ENCODE measurements at places on chromosomes 2 and 18.

- peak; percentile 51 for DNase-seq
Measured at GRCh38 chr2:125312342-125312741, 1287.3 kb downstream of the CNTNAP5 start.

GRCh38 chr2:112836695-112837117 is at the start of gene IL1B:
TSS of gene IL1B (minus strand) at chr2:112836779. CDS start at chr2:112836229, 550 bp downstream.
- DNase-seq: no peak

DNA sequence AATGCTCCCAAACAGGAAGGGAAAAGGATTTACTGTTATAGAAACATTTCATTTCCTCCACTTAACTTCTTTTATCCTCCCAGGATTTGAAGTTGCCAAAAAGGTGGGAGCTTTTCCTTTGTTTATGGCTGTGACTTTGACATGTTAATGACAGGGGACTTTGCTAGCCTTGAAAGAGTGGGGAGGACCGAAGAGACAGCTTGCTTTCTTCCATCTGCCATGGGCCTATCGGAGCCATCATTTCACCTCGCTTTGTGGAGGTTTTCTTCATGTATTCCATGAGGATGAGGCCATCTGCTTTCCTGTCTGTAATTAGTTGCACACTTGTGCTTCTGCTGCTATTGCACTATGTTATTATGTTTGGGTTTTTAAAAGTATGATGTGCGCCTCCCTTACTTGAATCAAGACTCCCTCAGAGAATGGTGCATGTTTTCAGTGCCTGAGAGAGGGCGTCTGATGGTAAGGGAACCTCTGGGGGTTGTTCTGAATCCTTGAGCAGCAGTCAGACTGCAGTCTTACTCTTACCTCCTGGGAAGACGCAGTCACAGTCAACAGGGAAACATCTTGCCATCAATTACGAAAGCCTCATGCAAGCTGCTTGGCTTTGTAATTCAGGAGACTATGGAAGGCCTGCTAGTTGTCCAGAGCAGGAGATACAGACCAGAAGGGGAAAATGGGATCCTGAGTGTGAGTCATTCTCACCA is 173.3 kb upstream of the MGAT5 start:
- no peak for DNase-seq

DNA sequence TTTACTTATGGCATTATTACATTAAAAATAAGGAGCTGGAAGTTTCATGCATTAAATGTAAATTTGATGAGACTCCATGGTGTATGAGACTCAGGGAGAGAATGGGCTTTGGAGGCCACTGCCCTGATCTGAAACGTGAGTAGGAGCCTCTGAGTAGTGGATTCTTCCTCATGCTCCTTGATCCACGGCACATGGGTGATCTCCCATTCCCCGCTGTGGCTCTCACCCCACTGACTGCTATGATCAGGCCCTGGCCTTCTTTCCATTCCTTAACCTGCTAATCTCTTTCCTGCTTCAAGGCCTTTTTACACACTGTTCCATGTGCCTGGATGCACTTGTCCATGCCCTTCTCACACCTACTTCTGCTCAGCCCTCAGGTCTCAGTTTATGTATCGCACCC is 68.4 kb downstream of the SMAD7 start:
- peak; percentile 30 for DNase-seq

DNA sequence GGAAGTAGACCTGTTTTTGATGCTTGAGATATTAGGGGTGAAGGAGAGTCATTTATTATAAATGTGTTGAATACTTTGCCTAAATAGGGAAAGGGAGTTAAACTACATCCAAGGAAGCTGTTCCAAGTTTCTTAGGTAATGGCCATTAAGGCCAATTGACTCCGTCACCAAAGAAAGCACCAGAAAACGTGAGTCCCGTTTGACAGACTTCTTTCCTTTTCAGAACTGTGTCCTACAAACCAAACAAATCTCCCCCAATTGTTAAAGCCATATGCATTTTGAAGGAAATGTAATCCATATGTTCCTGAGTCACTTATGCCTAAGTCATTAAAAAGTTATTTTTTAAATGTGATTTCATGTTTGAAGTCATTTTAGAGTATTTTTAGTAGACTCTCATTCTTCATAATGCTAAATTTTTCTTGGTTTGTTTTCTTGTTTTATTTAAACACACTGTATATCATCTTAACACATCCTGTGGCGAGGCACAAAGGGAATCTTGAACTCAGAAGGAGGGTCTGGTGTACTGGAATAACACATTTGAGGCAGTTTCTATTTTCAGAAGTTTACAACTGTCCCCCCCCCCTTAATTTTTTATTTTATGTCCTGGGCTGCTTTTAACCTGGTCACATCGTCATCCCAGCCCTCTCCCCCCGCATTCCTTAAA is 133.7 kb downstream of the RHBDD1 start:
- DNase-seq: no peak

DNA sequence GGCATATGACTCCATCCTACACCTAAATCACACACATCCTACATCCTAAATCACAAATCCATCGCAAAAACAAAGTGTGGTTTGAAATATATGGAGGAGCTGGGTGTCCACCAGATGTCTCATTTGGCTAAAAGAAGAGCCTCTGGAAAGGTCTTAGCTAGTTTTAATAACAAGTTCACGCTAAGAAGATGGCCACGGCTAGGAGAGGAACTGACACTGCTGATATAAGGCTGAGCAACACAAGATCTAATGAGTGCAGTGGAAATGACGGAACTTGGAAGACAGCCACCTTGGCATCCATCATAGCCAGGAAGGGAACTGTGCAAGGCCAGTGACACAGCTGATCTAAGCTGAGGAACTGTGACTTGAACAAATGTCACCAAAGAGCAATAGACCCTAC is 60.0 kb upstream of the AGAP1 start:
- no peak for DNase-seq

GRCh38 chr18:6022074-6022444 is 126.7 kb upstream of the TMEM200C start:
- no peak for DNase-seq

GRCh38 chr2:38239452-38239851 is 137.6 kb downstream of the ATL2 start:
- peak; percentile 78 for DNase-seq

DNA sequence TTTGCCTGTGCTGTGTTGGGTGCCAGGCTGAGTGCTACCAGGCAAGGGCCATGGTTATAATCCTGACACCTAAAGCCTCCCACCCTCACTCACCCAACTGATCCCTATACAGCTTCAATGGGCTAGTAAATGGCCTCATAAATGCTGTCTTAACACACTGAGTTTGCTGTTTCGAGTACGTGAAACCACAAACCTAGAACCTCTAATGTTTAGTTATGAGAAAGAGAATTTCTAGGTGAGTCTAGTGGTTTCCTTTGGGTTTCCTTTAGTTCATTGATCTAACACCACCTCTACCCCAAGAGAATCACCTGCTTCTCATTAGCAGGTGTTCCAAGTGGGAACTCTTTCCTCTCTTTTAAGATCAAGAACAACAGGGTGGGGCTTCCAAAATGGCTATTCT is 172.0 kb downstream of the MC4R start:
- DNase-seq: no peak

DNA sequence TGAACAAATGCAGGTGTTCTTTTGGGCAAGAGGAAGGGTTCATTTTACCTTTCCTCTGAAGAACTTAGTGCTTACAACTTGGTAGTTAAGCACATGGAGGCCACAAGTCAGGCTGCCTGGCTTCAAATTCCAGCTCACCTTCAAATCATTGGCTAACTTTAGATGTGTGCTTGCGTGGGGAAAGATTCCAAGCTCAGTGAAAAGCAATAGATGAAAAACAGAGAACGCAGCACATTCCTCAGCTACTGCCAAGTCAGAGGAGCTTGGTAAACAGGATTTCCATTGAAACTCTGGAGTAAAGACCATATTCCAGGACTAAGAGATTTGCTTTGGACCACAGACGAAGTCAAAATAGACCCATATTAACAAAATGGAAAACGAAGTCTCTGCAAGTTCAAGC is 96.3 kb upstream of the ASB18 start:
- DNase-seq: no peak

- DNase-seq: no peak
Measured at GRCh38 chr2:45177870-45178269, 168.6 kb upstream of the SIX2 start.

DNA sequence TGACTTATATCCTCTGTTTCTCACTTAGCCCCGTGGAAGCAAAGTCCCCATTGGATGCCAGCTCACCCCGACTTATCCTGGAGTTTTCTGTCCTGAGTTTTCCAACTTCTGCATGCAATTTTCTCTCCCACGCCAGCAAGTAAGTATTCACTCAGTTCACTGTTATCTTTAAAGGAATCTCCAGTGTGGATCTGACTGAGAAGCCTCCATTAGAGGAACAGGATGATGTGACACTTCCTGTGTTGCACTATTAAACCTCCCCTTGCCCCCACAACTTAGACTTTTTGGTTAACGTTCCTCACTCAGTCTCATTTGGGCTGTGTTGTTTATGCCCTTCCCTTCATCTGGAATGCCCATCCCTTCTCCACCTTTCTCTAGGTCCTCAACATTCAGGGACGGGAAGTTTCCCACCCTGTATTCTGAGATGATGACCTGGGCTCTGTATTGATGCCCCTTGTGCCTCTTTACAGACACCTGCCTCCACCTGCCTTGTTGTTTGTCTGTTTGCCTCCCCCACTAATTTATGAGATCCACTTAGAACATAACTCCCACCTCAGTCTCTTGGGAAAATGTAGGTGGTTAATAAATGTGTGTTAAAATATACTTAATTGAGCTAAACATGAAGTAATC is 536.1 kb upstream of the RAB6C start:
- DNase-seq: no peak

- DNase-seq: no peak
Measured at GRCh38 chr18:11714244-11714918, 25.3 kb downstream of the GNAL start.

DNA sequence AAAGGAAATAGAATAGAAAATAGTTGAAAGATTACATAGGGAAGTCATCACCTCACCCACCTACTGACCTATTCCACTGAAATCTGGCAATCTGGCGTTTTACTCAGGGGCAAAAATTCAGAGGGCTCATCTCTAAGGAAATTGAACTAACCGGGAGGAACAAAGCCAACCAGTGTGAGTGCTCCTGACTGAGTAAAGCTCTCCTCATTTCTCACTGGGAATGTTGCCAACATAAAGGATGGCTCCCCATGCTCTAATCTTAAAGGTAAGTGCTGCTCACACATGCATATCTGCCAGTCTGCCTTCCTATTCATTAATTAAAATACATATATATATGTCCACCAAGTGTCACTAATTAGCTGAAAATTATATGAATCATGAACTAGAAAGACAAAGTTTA is 13.5 kb upstream of the DOK6 start:
- DNase-seq: no peak

DNA sequence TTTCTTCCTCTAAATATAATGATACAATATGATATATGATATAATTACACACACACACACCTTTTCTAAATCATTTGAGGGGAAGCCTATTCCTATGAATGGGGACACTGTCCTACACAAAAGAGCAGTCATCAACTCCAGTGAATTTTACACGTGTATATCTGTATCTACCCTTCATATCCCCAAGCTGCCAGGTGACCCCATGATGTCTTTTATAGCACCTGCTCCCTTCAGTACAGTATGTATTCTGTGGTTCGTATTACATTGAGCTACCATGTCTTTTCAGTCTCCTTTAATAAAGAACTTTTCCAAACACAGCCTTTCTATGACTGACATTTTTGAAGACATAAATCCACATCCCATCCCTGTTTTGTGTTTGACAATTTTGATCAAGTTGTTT is 19.0 kb downstream of the TBC1D8 start:
- no peak for DNase-seq

GRCh38 chr18:11981192-11981542 is at the start of gene IMPA2:
TSS of gene IMPA2 (plus strand) at chr18:11981507. CDS start at chr18:11981670, 163 bp downstream.
- DNase-seq: no peak

GRCh38 chr2:233105156-233105895 is 45.2 kb downstream of the INPP5D start:
- no peak for DNase-seq

GRCh38 chr18:76972241-76972640 is 149.9 kb downstream of the ZNF236 start:
- DNase-seq: no peak

DNA sequence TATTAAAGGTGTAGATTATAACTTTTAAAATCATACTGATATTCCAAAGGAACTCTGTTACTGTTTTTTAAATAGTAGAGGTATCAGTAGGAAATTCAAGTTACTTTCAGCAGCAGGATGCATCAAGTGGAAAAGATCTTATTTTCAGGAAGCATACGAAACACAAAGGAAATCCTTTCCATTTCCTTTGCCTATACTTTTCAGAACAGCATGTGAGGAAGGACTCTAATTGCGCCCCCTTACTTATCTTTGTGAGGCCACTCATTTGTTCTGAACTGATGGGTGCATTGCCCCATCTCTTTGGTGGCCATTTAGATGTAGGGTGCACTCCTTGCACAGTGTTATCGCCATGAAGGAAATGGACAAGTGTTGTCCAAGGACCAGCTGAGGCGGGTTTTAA is 145.3 kb downstream of the BABAM2 start:
- no peak for DNase-seq

- no peak for DNase-seq
Measured at GRCh38 chr18:69648486-69648885, 247.8 kb downstream of the DOK6 start.

DNA sequence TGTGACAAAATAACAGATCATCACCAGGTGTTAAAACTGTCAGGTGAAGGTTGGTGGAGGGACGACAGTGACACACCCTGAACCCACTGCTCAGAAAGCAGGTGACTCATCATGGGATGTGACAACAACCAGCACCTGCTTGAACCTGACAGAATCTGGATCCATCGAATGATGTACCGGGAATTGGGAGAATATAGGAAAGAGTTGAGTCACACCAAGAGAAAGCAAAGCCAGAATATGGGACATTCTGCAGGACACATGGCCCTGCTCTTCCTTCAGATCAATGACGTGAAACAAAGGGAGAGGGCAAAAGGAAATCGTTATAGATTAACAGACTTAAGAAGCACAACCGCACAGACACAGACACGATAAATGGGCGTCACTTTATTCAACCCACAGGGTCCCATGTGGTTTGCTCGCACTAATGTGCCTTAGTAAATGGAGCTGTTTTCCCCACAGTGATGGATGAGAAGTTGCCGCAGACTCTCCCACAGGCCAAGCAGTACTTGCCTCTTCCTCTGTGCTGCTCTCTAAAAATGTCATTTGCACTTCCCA is 100.1 kb downstream of the CRACDL start:
- DNase-seq: no peak

- DNase-seq: no peak
Measured at GRCh38 chr18:30999186-30999585, 43.4 kb downstream of the DSC3 start.

DNA sequence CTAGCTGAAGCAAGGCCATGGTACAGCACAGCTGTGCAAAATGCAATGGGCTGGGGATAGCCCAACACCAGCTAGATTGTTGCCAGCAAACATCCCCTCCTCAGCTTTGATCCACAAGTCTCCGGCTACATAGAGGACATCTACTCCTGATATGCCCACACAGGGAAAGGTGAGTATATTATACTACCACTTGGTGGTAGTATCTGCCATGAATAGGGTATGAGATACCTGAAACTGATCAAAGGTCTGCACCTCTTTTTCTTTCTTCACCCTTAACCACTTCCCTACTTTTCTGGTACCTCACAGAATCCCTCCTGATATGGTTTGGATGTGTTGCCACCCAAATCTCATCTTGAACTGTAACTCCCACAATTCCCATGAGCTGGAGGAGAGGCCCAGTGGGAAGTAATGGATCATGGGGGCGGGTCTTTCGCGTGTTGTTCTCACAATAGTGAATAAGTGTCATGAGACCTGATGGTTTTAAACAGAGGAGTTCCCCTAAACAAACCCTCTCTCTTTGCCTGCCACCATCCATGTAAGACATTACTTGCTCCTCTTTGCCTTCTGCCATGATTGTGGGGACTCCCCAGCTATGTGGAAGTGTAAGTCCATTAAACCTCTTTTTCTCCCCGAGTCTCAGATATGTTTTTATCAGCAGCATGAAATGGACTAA is 279.6 kb downstream of the TXNL1 start:
- no peak for DNase-seq

- no peak for DNase-seq
Measured at GRCh38 chr2:233912691-233913423, 4.3 kb upstream of the TRPM8 start.
